ENCODE measurements at places on chromosomes 7 and 10.

DNA sequence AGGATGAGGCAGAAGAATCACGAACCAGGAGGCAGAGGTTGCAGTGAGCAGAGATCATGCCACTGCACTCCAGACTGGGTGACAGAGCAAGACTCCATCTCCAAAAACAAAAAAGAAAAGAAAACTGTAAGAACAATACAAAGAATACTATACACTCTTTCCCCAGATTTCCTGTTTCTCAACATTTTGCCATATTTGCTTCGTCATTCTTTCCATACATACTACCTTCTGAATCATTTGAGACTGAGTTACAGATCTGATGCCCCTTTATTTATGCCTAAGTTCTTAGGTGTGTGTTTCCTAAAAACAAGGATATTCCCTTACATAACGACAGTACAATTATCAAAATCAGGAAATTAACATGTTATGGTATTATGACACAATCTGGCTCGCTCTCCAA is 168.4 kb upstream of the CELF2 start:
- no peaks in the 10 kb centered on the region for H3K36me3 ChIP-seq
- H3K27me3 ChIP-seq: no peaks in the 10 kb centered on the region
- H3K4me1 ChIP-seq: no peaks in the 10 kb centered on the region
- no peak overlapping the region for H3K4me3 ChIP-seq
- no peak overlapping the region for H3K27ac ChIP-seq

GRCh38 chr10:125221716-125222115 is 61.4 kb upstream of the CTBP2 start:
- H3K36me3 ChIP-seq: no peaks in the 10 kb centered on the region
- no peaks in the 10 kb centered on the region for H3K4me1 ChIP-seq
- no peak overlapping the region for H3K4me3 ChIP-seq
- DNase-seq: no peak
- H3K27ac ChIP-seq: no peak overlapping the region
- H3K27me3 ChIP-seq: no peaks in the 10 kb centered on the region

GRCh38 chr10:103067484-103067883 is 125.6 kb downstream of the NT5C2 start:
- H3K27ac ChIP-seq: no peak overlapping the region
- H3K27me3 ChIP-seq: no peaks in the 10 kb centered on the region
- no peak overlapping the region for H3K4me3 ChIP-seq
- H3K4me1 ChIP-seq: no peaks in the 10 kb centered on the region

GRCh38 chr10:58372607-58373441 is 12.4 kb upstream of the TFAM start:
- no peaks in the 10 kb centered on the region for H3K27me3 ChIP-seq
- H3K4me1 ChIP-seq: no peaks in the 10 kb centered on the region
- no peak overlapping the region for H3K4me3 ChIP-seq

DNA sequence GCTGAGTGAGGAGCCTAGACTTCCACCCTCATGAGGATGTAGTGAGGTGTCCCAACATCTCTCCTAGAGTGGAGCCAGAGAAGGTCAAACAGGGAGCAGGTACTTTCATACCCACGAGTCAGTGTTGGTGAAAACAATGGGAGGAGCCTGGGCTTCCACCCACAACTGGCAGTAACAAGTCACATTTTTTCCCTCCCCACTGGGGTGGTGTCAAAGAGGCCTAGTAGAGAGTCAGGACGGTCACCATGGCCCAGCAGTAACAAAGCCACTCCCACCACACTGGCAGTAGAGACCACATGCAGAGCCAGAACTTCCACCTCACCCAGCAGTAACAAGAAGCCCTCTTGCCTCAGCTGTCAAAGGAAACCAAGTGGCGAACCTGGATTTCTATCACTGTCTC is 280.2 kb upstream of the IMMP2L start:
- no peaks in the 10 kb centered on the region for H3K36me3 ChIP-seq
- no peak for DNase-seq
- no peak overlapping the region for H3K4me3 ChIP-seq

- H3K4me3 ChIP-seq: no peak overlapping the region
- peaks cover 6% of the 10 kb centered on the region for H3K4me1 ChIP-seq
- H3K27ac ChIP-seq: no peak overlapping the region
- no peaks in the 10 kb centered on the region for H3K27me3 ChIP-seq
These were observed 165.4 kb upstream of the DPP6 start for GRCh38 chr7:153886506-153887441.

DNA sequence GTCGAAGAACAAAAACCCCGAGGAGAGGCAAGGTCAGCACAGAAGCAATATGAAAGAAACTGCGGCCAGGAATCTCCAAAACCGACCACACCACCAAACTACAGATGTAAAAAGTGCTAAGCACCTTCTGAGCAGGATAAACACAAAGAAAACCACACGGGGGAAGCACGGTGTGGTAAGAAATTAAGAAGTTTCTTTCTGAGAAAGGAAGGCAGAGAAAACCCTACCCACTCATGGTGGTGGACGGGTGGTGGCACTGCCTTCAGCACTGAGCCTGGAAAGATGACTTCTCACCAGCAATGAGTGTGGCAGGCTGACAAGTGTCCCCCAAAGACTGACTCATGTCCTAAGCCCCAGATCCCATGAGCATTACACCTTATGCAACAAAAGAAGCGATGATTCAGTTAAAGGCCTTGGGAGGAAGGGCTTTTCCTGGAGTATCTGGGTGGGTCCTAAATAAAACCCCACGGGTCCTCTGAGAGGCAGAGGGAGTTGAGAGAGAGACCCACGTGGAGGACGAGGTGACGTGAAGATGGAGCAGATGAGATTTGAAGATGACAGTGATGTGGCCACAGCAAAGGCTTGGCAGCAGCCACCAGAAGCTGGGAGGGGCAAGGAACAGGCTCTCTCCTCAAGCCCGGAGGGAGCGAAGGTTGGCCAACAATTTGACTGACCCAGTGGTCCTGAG is 124.9 kb downstream of the DLG5 start:
- H3K27ac ChIP-seq: no peak overlapping the region
- no peak for DNase-seq
- H3K27me3 ChIP-seq: no peaks in the 10 kb centered on the region
- no peaks in the 10 kb centered on the region for H3K4me1 ChIP-seq

GRCh38 chr7:97006816-97007582 is 1.6 kb downstream of the DLX6 start:
- H3K27me3 ChIP-seq: peaks cover 50% of the 10 kb centered on the region
- H3K4me3 ChIP-seq: no peak overlapping the region

- no peaks in the 10 kb centered on the region for H3K27me3 ChIP-seq
- no peak overlapping the region for H3K4me3 ChIP-seq
- no peaks in the 10 kb centered on the region for H3K4me1 ChIP-seq
These were observed 93.1 kb upstream of the IFRD1 start for GRCh38 chr7:112357136-112357535.

- no peak overlapping the region for H3K4me3 ChIP-seq
- H3K36me3 ChIP-seq: no peaks in the 10 kb centered on the region
- DNase-seq: no peak
These were observed 187.5 kb upstream of the ADO start for GRCh38 chr10:62616885-62617590.

DNA sequence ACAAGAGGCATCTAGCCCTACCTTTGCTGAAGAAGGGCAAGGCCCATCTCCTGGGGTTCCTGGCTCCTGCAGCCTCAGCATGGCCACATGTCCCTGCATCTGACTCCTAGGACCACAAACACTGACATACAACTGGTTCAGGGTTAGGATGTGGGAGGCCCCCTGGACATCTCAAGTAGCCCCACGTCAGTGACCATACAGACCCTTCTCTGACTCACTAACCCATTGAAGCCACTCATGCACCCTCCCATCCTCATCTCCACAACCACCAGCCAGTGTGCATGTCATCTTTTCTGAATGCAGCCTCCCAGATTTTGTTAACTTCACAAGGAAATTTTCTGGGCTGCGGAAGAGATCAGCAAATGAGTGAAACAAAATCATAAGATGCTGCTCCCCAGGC is 18.2 kb downstream of the TMEM176B start:
- no peak for DNase-seq
- H3K27ac ChIP-seq: no peak overlapping the region
- peaks cover 13% of the 10 kb centered on the region for H3K4me1 ChIP-seq
- no peak overlapping the region for H3K4me3 ChIP-seq

DNA sequence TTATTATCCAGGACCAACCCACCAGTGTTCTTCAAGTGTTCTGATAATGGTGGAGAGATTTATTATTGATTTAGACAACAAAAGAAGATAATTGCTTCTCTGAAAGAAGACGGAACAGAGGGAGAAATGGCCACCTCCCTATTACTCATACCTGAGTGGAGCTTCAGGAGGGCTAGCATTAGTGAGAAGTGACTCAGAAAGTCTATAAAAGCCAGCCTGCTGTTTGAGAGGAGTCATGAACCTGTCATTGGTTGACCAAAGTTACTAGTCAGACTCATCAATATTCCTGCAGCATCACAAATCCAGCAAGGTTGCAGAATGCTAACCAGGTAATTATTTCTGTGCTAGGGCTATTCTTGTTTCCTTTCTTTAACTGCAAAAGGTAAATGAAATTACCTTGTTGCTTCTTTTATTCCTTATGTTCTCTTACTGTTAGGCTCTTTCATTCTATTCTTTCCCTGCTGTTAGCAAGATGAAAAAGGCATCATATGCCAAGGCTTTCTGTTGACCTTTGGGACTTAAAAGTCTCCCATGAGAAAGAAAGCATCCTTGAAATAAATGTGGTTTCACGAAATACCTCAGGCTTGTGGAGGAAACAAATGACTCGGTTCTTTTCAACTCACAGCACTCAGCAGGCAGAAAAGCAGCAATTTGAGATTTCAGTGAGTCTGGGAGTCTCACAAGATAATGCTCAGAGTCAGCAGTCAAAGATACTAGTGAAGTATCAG is 256.4 kb upstream of the PHYHIPL start:
- no peaks in the 10 kb centered on the region for H3K27me3 ChIP-seq
- H3K4me3 ChIP-seq: no peak overlapping the region
- no peak for DNase-seq
- H3K4me1 ChIP-seq: no peaks in the 10 kb centered on the region
- H3K27ac ChIP-seq: no peak overlapping the region

DNA sequence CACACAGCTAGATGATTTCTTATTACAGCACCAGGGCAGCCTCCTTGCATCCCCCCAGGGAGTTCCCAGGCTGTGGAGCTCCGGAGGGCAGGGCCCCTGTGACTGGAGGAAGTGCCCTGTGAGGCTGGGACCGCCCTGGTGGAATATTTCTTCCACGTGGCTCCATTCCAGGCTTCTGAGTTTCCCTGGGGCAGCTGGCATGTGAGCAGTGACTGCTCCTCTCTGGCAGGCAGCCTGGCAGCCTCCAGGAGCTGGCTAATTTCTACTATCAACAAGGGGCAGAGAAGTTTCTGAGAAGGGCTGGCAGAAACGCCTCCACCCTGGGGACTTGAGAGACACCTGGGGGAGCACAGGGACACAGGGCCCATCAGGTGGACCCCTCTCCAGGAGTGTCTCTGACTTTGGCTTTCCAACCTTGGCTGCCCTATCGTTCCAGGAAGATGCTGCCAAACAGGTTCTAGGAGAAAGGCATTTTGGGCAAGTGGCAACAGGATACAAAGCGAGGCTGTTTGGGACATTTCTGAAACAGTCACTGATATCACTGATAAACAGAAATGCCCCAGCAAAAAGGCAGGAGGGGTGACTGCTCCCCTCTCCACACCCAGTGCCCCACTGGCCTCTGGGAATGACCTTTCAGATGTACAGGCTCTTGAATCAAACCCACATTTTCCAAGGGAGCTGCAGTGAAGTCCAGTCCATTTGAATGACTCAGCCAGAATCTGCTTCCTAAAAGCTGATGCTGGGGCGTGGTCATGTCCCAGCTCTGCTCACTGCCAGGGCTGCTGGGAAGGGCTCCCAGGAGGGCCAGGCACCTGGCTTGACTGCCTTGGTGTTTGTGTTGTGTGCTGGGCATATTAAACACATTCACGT is 16.1 kb downstream of the MYOF start:
- peak; percentile 82 for DNase-seq
- H3K4me3 ChIP-seq: no peak overlapping the region
- H3K27me3 ChIP-seq: no peaks in the 10 kb centered on the region
- H3K27ac ChIP-seq: peak overlapping the region; percentile 87

DNA sequence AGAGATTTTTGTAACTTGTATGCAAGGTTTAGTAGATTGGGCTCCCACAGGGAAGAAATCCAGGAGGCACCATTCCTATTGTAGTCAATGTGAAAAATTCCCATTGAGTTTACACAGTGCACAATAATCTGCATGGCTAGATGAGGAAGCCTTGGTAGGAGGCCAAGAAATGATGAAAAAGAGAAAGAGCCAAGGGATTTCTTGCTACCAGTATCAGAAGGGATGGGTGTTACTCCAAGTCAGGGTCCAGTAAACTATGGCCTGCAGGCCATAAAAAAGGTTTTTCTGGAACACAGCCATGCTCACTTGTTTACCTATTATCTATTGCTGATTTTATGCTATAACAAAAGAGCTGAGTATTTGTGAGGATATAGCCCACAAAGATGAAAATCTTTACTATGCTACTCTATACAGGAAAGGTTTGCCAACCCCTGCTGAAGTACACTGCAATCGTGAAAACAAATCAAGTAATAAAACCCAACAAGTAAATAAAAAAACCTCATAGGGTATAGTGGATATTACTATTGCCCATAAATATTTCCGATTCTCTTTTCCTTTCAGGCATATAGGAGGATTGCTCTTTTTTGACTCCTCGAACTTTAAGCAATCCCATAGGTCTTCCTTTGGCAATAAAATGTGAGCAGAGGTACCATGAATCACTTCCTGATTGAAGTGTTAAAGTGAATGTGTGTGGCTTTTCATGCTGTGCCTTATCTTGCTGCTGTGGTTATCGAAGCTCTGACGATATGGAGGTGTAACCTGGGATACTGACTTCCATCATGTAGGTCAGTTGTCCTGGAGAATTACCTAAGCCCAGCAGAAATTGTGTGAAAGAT is 256.3 kb upstream of the MAGI2 start:
- H3K4me1 ChIP-seq: no peaks in the 10 kb centered on the region
- no peak overlapping the region for H3K4me3 ChIP-seq
- no peaks in the 10 kb centered on the region for H3K36me3 ChIP-seq

DNA sequence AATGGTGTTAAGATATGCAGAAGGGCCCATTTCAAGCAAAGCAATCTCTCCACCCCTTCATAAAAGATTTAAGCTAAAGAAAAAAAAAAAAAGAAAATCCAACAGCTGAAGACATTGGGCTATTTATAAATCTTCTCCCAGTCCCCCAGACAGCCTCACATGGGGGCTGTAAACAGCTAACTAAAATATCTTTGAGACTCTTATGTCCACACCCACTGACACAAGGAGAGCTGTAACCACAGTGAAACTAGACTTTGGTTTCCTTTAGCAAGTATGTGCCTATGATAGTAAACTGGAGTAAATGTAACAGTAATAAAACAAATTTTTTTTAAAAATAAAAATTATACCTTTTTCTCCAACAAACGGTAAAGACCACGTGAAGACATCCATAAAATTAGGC is 28.6 kb downstream of the PPP3CB start:
- H3K27me3 ChIP-seq: no peaks in the 10 kb centered on the region
- H3K27ac ChIP-seq: no peak overlapping the region
- DNase-seq: no peak
- H3K36me3 ChIP-seq: peaks cover 4% of the 10 kb centered on the region
- H3K4me3 ChIP-seq: no peak overlapping the region

DNA sequence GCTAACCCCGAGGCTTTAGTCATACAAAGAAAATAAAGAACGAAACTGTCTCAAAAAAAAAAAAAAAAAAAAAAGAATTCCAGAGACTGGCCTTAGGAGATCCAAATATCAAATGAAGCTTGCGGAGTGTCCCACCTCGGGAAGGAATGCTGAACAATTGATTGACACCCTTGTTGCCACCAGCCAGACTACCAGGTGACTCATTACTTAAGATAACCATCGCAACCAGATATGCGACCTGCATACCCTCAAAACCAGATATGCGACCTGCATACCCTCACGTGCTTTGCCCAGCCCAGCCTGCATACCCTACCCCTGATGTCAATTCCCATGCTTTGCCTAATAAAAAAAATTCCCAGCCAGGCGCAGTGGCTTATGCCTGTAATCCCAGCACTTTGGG is 2.7 kb upstream of the PRKRIP1 start:
- peaks cover 17% of the 10 kb centered on the region for H3K4me1 ChIP-seq
- no peaks in the 10 kb centered on the region for H3K27me3 ChIP-seq
